ENCODE measurements at places on chromosomes 4 and X. TPM values are rescaled to one million over a fixed set of nuclear protein-coding genes. Genes with fewer than 3 reads are reported as not detected.

PRSS12 gene
- total RNA-seq, result 5.4 TPM

LAMTOR3 gene
- total RNA-seq, result 43.5 TPM

CACNA1F gene
- 1.4 TPM for total RNA-seq

TCEAL8 gene
- 42.9 TPM for total RNA-seq

UTP3 gene
- 27.2 TPM for total RNA-seq

All from upper lobe of right lung (tissue), 1 donor.